ENCODE measurements at places on chromosomes 11 and 22.

GRCh38 chr11:47980088-47980906 lies at the start of gene PTPRJ:
Gene PTPRJ (plus strand): TSS chr11:47980559. CDS start chr11:47980913, 354 bp downstream.
- peak; percentile 66 for DNase-seq

DNA sequence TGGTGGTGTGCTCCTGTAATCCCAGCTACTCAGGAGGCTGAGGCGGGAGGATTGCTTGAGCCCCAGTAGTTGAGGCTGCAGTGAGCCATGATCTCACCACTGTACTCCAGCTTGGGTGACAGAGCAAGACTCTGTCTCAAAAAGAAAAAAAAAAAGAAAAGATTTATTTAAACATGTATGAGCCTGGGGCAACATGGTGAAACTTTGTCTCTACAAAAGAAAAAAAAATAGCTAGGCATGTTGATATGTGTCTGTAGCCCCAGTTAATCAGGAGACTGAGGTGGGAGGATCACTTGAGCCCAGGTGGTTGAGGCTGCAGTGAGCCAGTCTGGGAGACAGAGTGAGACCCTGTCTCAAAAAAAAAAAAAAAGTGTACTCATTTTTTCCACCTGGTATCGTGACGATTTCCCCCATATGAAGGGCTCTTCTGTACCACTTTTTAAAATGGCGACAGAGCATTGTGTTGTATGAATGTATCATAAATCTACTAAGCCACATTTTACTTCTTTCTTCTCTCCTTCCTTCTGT lies 16.4 kb upstream of the KCTD14 start:
- DNase-seq, result no peak

- no peak for DNase-seq
These were observed 200.2 kb upstream of the ARHGAP20 start for GRCh38 chr11:110912437-110912836.

GRCh38 chr22:24816806-24817205 lies 10.8 kb downstream of the SGSM1 start:
- no peak for DNase-seq

DNA sequence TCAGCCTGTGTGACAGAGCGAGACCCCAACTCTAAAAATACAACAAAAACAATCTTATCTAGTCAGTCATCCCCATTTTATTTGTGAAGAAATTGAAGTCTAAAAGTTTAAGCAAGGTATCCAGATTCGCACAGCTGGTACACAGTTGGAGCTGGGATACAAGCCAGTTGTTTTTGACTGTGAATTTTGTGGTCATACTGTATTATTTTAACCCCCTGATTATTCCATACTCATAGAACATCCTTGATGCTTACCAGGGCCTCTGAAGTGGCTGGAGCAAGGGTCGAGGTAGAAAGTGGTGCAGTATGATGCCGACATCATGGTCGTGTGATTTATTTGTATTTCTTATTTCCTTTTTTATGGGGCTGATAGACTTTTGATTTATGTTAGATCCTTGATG lies 50.0 kb downstream of the BID start:
- no peak for DNase-seq

GRCh38 chr11:87432022-87432421 lies 394.3 kb downstream of the TMEM135 start:
- DNase-seq, result no peak

GRCh38 chr11:63603180-63603518 lies 11.1 kb downstream of the PLAAT3 start:
- no peak for DNase-seq

- no peak for DNase-seq
These were observed 55.9 kb upstream of the BMAL1 start for GRCh38 chr11:13221722-13222121.

GRCh38 chr11:122633219-122633829 lies 22.2 kb upstream of the UBASH3B start:
- peak; percentile 9 for DNase-seq

- no peak for DNase-seq
These were observed 729.0 kb downstream of the FAM181B start for GRCh38 chr11:82004537-82005213.

DNA sequence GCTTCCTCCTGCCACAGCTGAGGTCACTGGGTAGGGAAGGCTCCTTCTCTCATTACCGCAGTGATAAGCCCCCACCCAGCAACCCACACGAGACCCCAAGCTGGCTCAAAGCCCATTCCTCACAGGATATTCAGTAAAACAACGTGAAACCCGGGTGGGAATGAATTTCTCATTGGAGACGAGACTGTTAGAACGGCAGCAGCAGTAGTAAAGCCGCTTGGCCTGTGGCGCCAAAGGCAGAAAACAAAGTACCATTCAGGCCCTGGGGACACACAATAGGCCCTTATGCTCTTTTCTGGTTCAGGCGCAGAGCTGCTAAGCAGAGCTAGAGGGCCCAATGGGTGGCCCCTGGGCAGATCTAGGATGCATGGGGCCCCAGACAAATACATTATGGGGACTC lies 45.3 kb downstream of the PC start:
- DNase-seq, result no peak

GRCh38 chr11:69636512-69637197 lies 4.3 kb upstream of the CCND1 start:
- no peak for DNase-seq

DNA sequence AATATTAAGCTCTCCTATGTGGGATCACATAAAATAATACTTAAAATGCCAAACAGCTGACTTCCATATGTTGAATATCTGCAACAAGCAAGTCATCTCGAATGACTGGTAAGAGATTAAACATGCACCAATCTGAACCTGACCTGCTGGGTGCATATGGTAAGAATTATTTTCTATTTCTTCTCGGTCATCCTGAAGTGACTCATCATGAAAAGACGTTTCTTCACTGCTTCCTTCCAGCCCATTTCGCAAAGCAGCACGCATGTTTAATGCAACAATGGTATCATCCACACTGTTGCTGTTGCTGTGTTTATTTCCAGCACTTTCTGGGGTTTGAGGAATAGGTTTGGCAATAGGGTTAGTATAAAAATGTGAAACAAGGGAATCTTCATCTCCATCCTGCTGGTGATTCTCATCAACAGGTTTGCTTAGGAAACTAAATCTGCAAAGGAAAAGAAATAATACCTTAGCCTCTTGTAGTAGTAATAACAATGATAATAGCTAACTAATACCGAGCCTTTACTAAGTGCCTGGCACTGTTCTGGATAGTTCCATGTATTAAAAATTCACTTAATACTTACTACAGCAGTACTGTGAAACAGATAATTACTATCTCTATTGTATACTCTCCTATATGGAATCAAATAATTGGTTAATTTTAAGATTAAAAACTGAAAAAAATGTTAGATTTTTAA lies 52.0 kb upstream of the CHRNA10 start:
- no peak for DNase-seq

GRCh38 chr11:66607126-66607834 lies 9.2 kb upstream of the RBM14 start:
- DNase-seq, result no peak

- no peak for DNase-seq
These were observed 23.1 kb downstream of the PRDM11 start for GRCh38 chr11:45169310-45170072.

DNA sequence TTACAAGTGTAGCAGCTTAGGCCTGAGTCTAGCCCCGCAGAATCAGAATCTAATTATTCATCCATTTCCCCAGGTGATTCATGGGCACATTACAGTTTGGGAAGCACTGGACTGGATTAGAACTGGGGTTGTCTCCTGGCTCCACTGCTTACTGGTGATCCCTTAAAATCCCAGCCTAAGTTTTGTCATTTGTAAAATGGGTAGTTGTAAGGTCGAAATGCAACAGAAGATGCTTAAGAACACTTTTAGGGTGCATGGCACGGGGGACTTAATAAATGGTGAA lies 1.3 kb downstream of the STX3 start:
- DNase-seq, result no peak

GRCh38 chr22:35637254-35637653 lies 11.0 kb upstream of the APOL6 start:
- DNase-seq, result no peak

DNA sequence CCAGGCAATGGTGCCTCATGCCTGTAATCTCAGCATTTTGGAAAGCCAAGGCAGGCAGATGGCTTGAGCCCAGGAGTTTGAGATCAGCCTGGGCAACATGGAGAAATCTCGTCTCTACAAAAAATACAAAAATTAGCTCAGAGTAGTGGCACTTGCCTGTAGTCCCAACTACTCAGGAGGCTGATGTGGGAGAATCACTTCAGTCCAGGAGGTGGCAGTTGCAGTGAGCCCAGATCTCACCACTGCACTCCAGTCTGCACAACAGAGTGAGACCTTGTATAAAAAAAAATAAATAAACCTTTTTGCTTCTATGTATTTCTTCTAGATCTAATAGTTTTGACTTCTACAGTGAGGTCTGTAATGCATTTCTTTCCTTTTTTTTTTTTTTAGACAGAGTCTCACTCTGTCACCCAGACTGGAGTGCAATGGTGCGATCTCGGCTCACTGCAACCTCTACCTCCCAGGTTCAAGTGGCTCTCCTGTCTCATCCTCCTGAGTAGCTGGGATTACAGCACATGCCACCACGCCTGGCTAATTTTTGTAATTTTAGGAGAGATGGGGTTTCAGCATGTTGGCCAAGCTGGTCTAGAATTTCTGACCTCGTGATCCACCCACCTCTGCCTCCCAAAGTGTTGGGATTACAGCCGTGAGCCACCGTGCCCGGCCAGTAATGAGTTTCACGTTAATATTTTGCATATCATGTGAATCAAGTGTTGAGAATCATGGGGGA lies 18.1 kb upstream of the RDX start:
- DNase-seq, result no peak

GRCh38 chr11:123273616-123274015 lies 78.6 kb upstream of the CLMP start:
- DNase-seq, result no peak

- no peak for DNase-seq
These were observed 25.9 kb downstream of the RBX1 start for GRCh38 chr22:40976866-40977700.

DNA sequence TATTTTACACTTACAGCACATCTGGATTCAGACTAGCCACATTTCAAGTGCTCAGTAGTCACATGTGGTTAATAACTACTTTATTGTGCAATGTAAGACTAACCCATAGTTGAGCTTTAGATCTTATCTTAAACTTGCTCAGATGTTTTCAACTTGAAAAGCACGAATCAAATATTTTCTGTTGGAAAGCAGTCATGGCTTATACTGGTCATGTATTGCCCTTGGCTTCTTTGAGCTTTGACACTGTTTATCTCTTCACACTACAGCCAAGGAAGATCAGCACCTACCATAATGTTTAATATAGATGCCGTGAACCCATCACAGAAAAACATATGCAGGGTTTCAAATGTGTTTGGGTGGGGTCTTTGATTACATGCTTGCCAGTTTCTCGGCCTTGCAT lies 4.4 kb downstream of the RBX1 start:
- DNase-seq, result no peak

- no peak for DNase-seq
These were observed 255.2 kb downstream of the MN1 start for GRCh38 chr22:27546157-27546935.

GRCh38 chr11:26584818-26585217 lies 12.8 kb upstream of the MUC15 start:
- no peak for DNase-seq

GRCh38 chr11:117187007-117187406 lies 8.5 kb downstream of the SIDT2 start:
- no peak for DNase-seq

DNA sequence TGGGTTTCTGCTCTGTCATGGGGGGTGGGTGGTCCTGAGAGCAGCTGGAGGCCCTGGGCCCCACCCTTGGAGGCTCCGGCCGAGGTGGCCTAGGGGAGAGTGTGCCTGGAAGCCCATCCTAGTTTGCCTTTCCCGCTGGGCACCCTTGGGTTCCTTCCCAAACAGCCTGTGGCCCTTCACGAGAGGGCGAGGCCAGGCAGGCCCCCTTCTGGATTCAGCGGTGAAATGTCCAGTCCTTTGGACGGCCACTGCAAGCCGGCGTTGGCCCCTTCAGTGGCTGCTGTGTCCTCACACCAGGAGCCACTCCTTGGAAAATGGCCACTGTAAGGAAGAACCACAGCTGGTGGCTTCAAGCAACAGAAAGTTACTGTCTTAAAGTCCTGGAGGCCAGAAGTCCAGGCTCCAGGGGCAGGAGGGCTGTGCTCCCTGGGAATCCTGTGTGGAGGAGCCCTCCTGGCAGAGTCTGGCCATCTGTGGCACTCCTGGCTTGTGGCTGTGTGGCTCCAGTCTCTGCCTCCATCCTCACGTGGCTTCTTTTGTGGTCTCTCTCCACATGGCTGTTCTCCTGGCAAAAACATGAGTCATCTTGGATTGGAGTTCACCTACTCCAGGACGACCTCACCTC lies 854.1 kb downstream of the TBC1D22A start:
- no peak for DNase-seq

- no peak for DNase-seq
These were observed 155.8 kb downstream of the CADM1 start for GRCh38 chr11:115348416-115348815.

GRCh38 chr11:25838918-25839625 lies 492.9 kb upstream of the ANO3 start:
- DNase-seq, result no peak

DNA sequence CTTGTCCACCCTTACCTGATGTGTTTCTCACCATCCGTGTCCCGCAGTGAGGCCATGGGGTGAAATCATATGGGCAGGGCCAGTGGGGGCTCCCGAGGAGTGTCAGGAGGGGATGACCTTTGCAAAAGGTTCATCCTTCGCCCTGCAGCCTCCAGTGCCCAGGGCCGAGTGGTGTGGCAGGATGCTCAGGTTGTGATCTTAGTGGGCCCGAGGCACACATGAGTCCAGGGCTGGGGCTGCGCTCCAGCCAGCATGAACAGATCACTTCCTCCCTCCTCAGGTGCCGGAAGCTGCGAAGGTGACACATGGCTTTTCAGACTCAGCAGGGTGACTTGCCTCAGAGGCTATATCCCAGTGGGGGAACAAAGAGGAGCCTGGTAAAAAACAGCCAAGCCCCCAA lies 2.8 kb upstream of the FKBP2 start:
- no peak for DNase-seq

GRCh38 chr11:62611705-62612365 lies 740 bp downstream of the EML3 start:
- peak; percentile 64 for DNase-seq

- DNase-seq, result no peak
These were observed 20.2 kb downstream of the RFPL1 start for GRCh38 chr22:29458551-29458950.

DNA sequence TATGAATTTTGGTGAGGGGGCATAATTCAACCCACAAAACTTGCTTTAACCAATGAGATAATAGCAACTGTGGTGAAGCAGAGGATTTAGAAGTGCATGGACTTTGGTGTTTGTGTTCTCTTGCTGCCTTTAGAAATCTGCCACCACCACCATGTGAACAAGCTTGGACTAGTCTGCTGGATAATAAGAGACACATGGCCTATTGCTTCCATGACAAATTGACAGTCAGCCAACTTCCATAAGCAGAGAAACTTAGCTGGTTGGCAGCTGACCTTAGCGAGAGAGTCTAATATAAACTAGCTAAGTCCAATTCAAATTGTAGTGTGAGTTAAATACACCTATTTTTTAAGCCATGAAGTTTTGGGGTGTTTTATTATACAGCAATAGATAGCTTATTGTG lies 482.1 kb upstream of the ANO5 start:
- DNase-seq, result no peak
